ENCODE measurements at places on chromosomes 6 and 20. TPM values are rescaled to one million over a fixed set of nuclear protein-coding genes. Genes with fewer than 3 reads are reported as not detected.

DNA sequence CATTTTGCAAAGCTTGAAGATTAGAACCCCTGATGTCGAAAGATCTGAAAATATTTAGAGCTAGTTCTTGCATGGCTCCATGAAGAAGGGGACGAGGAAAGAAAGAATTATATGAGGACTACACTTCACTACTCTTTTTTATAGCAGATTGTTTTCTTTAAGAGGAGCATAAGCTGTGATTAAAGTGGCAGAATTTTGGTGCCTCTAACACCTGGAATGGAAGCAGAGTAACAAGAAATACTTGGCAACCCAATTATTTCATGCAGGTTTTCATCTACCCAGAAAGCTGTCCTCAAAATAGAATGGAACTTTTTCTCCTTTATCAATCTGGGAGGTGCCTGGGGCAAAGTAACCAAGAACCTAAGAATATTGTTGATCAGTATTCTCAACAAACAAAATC is 4.0 kb downstream of the METTL24 start:
- no peak for DNase-seq

GRCh38 chr6:137707590-137708360 is 159.3 kb upstream of the TNFAIP3 start:
- DNase-seq: no peak

DNA sequence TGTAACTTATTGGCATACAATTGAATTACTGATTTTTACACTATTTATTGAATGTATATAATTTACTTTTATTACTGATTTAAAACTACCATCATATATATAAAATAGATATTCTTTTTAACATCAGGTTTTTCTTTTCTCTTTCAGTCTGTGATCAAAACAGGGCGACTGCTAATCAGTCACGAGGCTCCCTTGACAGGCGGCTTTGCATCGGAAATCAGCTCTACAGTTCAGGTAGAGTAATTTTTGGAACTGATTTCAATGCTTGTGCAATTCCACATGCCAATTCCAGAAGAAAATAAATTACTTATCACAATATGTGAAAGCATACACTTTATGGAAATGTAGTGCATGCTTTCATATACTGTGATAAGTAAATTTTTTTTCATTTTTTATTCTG is 166.5 kb downstream of the BCKDHB start:
- DNase-seq: no peak

DNA sequence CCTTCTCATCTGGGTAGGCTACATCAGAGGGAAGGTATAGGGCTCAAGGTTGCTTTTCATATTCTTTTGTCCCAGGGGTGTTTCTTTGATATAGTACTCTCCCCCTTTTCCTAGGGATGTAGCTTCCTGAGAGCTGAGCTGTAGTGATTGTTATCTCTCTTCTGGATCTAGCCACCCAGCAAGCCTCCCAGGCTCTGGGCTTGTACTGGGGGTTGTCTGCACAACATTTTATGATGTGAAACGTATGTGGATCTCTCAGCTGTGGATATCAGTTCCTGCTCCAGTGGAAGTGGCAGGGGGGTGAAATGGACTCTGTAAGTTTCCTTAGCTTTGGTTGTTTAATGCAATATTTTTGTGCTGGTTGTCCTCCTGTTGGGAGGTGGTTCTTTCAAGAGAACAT is 437.3 kb upstream of the SYNCRIP start:
- DNase-seq: no peak

GRCh38 chr6:73234733-73235132 is 9.4 kb upstream of the KHDC1L start:
- no peak for DNase-seq

- no peak for DNase-seq
Measured at GRCh38 chr6:114783083-114783482, 440.3 kb upstream of the HS3ST5 start.

DNA sequence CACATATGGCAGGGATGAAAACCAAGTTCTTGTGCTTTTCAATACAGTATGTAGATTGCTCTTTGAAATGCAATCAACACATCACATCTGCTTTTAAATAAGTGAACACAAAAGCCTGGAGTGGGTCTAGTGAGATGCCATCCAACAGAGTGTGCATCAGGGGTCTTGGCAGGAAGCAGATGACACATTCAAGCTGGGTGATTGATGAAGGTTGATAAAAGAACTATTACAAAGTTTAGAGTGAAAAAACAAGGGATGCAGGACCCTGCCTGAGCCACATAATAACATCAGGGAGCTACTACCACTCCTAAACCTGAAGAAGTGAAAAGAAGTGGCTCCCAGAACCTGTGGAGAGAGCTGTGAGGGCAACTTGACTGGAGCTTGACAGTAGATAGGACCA is 16.6 kb upstream of the PLCB1 start:
- no peak for DNase-seq

DNA sequence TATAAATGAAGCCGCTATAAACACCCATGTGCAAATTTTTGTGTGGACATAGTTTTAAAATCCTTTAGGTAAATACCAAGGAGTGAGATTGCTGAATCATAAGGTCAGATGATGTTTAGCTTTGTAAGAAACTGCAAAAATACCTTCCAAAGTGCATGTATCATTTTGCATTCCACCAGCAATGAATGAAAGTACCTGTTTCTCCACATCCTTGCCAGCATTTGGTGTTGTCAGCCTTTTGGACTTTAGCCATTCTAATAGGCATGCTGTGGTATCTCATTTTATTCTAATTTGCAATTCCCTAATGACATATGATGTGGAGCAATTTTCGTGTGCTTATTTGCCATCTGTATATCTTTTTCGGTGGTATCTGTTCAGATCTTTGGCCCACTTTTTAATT is 93.7 kb downstream of the GCLC start:
- DNase-seq: no peak

GRCh38 chr6:87093651-87094050 is 1.3 kb downstream of the CGA start:
- DNase-seq: no peak

- no peak for DNase-seq
Measured at GRCh38 chr6:119590066-119590465, 240.5 kb upstream of the MAN1A1 start.

- no peak for DNase-seq
Measured at GRCh38 chr6:150119173-150119572, 23.7 kb upstream of the PPP1R14C start.

DNA sequence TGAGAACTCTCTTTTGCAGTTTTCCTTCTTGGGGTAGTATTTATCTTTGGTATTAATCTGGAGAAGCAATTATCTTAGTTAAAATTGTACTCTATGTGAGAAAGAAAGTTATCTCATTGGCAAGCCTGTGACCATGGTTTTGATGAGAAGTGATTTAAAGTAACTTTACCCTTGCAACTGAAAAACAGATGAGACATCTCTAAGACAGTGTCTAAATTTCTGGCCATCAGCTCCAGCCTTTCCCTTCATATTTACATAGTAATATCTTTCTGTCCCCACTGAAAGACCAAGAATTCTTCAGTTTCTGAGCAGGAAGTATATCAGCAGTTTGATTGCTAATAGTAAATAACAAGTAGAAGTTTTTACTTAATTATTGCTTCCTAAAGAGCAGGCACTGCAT is 386.1 kb upstream of the SYNCRIP start:
- no peak for DNase-seq

DNA sequence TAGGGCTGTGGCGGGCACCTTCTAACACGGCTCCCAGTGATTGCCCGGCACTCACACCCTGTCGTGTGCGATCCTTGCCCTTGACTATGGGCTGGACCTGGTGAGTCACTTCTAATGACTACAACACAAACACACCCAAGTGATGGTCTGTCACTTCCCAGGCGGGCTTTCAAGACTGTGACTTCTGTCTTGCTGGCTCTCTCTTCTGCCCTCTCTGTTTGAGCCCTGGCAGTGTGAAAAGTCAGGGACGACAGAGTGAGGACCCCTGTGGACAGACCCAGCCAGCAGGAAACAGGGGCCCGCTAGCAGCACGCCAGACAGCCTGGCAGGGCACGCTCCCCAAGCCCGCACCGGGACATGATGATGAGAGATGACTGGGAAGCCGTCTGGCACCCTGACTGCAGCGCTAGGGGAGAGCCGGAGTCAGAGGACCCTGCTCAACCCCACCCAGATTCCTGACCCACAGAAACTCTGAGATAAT is 43.0 kb downstream of the KIF16B start:
- DNase-seq: no peak

DNA sequence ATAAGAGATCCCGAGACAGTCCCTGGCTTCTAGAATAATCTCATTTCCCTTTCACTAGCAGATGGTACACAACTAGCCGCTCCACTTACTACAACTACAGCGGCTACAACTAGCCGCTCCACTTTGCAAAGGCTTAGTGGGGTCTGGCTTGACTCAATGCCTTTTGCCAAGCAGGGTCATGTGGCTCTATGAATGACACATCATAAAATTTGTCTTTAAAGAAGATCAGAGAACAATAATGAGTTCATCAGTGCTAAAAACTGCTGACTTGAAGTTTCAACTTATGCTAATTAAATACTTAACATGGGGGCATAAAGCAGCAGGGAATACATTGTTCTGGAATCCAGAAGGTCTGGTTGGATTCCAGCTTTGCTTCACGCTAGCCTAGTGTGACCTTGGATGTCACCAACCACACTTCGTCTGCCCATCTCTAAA is 2.0 kb upstream of the MICAL1 start:
- no peak for DNase-seq

GRCh38 chr6:36594029-36594815 is at the start of gene SRSF3:
Gene SRSF3, plus strand, starts transcription at chr6:36594362. Its CDS starts 2,401 bp downstream, at chr6:36596763.
- DNase-seq: peak; percentile 87

- no peak for DNase-seq
Measured at GRCh38 chr6:36862164-36862847, 12.3 kb downstream of the PPIL1 start.

DNA sequence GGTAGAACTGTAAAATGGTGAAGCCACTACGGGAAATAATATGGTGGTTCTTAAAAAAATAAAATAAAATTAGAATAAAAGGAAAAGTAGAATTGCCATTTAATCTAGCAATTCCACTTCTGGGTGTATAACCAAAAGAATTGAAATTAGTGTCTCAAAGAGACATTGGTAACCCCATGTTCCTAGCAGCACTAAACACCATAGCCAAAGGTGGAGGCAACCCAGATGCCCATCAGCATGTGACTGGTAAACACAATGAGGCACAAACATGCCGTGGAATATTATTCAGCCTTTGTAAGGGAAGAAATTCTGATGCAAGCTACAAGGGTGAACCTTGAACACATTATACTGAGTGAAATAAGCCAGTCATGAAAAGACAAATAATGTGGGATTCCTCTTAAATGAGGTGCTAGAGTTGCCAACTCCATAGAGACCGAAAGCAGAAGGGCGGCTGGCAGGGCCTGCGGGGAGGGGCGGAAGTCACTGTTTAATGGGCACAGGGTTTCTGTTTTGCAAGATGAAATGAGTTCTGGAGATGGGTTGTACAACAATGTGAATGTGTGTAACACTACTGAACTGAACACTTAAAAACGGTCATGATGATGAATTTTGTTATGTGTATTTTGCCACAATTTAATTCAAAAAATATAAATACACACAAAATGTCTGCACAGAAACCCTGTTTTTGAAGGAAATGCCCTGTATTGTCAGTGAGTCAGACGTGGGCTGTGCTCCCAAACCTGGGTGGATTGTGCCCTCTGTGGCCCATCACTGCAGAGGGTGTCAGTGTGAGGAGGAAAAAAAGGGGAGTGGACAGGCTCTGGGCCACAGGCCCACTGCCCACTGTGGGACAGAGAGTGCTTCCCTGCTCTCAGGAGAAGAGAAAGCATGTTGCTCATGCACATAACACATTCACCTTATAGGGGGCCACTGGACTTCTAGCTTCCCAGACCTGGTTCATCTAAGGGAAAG is 49.6 kb upstream of the CD93 start:
- DNase-seq: no peak

DNA sequence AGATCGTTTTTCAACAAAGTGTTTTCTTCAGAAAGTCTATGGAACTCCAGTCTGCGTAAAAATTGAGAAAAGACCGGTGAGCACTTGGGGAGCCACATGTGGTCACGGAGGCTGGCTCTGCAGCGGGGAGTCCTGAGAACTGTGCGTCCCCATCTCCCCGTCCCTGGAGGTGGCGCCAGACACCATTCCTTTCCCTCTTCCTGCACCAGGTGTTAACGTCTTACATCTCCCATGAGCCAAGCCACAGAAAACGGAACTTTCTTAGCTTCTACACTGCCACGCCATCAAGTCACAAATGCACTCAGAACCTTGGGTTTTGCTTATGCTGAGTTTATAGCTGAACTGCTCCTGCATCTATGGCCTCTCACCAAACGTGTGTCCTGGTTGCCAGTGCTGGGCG is 62.6 kb downstream of the GINS1 start:
- DNase-seq: peak; percentile 73

- peak; percentile 71 for DNase-seq
Measured at GRCh38 chr20:9068841-9069663, at the start of gene PLCB4. Gene PLCB4, plus strand, starts transcription at chr20:9069087. Its CDS starts 238,728 bp downstream, at chr20:9307815.

- DNase-seq: no peak
Measured at GRCh38 chr20:61173961-61174725, 77.9 kb upstream of the CDH4 start.

DNA sequence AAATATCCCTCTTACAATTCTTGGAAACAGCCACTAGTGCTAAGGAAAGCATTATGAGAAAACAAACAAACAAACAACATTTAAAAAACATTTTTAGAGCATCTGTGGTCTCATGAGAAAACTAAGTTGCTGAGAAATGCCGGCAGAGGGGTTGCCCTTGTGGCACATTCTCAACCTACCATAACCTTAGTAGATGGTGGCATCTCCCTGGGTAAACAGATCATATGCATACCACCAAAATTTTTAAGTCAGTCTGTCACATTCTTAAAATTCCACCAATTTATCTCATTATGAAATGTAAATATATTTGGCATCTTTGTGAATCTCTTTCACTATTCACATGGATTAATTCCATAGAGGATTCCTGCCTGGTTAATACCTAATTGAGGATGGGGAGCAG is 575.7 kb upstream of the MARCKS start:
- DNase-seq: no peak

Gene CDC40
- polyA plus RNA-seq: 6.2 TPM

Gene SGK2
- 0.21 TPM for polyA plus RNA-seq

Gene RAE1
- polyA plus RNA-seq: 44.9 TPM

Gene GNL1
- polyA plus RNA-seq: 42.4 TPM

Gene FGD2
- polyA plus RNA-seq: 0.12 TPM

Gene BTNL2
- polyA plus RNA-seq: not detected

Gene HLA-DPA1
- 13.1 TPM for polyA plus RNA-seq

Gene PNLDC1
- polyA plus RNA-seq: 0.09 TPM

Gene TSPYL4
- 16.7 TPM for polyA plus RNA-seq

Gene ATP9A
- 5.0 TPM for polyA plus RNA-seq

Gene LCA5
- 0.44 TPM for polyA plus RNA-seq

Gene SYNJ2
- 3.7 TPM for polyA plus RNA-seq

Gene MCHR2
- not detected for polyA plus RNA-seq

Measured in H1 (cell line).